ENCODE measurements at places on chromosomes 2 and 18. TPM values are rescaled to one million over a fixed set of nuclear protein-coding genes. Genes with fewer than 3 reads are reported as not detected.

The MBP gene
- 41.2 TPM for total RNA-seq

The RAB3GAP1 gene
- 28.5 TPM for total RNA-seq

The CYS1 gene
- not detected for total RNA-seq

The PROM2 gene
- not detected for total RNA-seq

DNA sequence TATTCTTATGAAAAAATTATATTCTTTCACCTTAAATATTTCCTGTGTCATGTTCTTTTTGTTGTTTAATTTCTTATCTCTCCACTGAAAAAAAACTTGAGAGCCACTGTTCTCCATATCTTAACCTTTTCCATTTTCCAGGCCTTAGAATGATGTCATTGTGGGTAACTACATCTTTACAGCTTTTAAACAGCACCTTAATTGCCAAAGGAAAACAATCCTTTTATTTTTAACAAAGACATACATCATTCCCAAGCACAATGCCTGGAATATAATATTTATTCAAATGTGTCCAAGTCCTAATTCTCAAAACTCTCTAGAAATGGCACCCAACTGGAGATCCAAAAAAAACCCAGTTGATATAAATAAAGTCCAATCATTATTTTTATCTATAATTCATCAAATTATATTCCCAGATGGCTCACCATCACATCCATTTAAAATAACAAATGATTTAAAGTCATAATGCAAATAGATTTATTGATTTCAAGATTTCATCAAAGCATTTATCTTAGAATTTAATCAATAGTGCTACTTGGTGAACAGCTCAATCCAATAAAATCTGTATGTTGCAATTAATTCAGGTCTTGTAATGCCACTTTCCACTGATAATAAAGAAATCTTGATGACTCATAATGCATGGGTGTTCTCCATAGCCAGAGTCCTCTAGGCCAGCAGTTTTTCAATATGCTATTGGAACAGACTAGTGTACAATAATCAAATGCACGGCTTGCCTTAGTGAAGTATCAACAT is 107.1 kb upstream of the MAPRE2 start:
- no peaks in the 10 kb centered on the region for H3K36me3 ChIP-seq
- H3K4me1 ChIP-seq: no peaks in the 10 kb centered on the region
- no peak overlapping the region for H3K4me3 ChIP-seq
- DNase-seq: no peak

DNA sequence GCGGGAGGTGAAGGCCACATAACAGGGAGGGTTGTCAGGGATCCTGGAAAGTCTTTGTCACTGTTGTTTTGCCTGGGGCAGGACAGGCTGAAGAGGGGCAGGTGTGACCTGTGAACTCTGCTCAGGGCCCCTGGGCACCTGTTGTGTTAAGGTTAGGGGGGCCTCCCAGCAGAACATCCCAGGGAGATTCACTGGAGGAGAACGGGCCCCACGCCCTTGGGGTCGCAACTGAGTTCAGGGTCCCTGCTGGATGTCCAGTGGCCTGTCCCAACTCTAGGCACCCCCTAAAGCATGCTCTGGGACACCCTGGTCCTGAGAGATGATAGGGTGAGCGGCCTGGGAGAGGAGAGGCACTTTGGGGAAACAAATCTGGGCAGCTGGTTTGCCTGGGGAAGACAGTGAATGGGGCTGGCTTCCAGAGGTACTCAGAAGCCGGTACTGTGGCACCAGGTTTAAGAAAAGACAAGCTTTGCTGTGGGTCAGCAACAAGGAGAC is 22.9 kb downstream of the GPR35 start:
- no peak overlapping the region for H3K27ac ChIP-seq
- H3K4me3 ChIP-seq: no peak overlapping the region
- peaks cover 20% of the 10 kb centered on the region for H3K27me3 ChIP-seq

- H3K4me3 ChIP-seq: no peak overlapping the region
- H3K27me3 ChIP-seq: no peaks in the 10 kb centered on the region
- DNase-seq: no peak
- peaks cover 10% of the 10 kb centered on the region for H3K36me3 ChIP-seq
Measured at GRCh38 chr2:72544554-72544953, 281.3 kb downstream of the EXOC6B start.

DNA sequence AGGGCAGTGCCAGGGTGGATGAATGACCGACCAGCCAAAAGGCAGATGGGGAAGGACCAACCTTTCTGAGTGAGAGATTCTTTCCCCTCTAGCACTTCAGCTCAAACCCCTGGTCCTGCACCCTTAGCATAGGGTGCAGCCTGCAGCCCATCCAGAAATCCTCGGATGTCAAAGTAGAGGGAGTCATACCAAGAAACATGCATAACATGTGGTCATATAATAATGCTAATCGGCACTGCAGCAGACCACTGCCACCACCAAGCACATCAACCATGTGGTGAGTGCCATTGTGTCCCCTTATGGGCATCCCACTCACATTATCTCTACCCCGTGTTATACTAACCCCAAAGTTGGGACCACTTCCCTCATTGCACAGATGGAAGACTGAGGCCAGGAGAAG is 17.7 kb downstream of the ATOH8 start:
- peaks cover 41% of the 10 kb centered on the region for H3K27me3 ChIP-seq
- H3K36me3 ChIP-seq: no peaks in the 10 kb centered on the region
- DNase-seq: no peak
- no peak overlapping the region for H3K27ac ChIP-seq

DNA sequence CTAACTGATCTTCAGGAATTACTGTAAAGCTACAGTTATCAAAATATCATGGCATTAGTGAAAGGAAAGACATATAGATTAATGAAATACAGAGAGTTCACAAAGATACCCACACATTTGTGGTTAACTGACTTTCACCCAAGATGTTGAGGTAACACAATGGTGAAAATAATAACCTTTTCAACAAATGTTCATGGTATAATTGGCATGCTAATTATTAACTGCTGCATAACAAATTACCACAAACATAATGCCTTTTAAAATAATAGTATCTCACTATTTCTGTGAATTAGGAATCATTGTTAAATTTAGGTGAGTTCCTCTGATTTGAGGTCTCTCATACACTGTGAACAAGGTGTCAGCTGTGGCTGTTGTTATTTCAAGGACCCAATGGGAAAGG is 1493.1 kb upstream of the ACVR2A start:
- H3K4me1 ChIP-seq: no peaks in the 10 kb centered on the region
- DNase-seq: no peak
- H3K4me3 ChIP-seq: no peak overlapping the region
- no peaks in the 10 kb centered on the region for H3K36me3 ChIP-seq
- no peaks in the 10 kb centered on the region for H3K27me3 ChIP-seq

DNA sequence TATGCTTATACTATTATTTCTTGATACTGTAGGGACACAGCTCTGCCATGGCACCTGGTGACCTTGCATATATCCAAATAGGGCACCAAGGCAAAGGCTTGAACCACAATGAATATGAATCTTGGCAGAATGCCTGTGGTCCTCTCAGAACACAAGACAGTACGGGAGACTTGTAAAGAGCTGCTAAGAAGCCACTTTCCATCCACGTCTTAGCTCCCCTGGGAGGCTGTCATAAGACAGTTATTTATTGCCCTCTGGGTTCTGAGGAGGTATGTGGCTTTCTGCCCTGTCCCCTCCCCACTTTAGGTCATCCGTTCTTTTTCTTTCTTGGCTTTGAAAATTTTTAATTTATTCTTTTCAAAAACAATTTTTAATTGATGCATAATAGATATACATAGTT is 29.8 kb upstream of the MRPL33 start:
- no peak for DNase-seq
- no peak overlapping the region for H3K4me3 ChIP-seq
- no peaks in the 10 kb centered on the region for H3K27me3 ChIP-seq
- H3K27ac ChIP-seq: no peak overlapping the region
- no peaks in the 10 kb centered on the region for H3K36me3 ChIP-seq
- H3K4me1 ChIP-seq: no peaks in the 10 kb centered on the region

GRCh38 chr2:136246086-136246669 is 128.2 kb upstream of the CXCR4 start:
- H3K27ac ChIP-seq: no peak overlapping the region
- DNase-seq: no peak
- no peak overlapping the region for H3K4me3 ChIP-seq
- peaks cover 22% of the 10 kb centered on the region for H3K4me1 ChIP-seq

DNA sequence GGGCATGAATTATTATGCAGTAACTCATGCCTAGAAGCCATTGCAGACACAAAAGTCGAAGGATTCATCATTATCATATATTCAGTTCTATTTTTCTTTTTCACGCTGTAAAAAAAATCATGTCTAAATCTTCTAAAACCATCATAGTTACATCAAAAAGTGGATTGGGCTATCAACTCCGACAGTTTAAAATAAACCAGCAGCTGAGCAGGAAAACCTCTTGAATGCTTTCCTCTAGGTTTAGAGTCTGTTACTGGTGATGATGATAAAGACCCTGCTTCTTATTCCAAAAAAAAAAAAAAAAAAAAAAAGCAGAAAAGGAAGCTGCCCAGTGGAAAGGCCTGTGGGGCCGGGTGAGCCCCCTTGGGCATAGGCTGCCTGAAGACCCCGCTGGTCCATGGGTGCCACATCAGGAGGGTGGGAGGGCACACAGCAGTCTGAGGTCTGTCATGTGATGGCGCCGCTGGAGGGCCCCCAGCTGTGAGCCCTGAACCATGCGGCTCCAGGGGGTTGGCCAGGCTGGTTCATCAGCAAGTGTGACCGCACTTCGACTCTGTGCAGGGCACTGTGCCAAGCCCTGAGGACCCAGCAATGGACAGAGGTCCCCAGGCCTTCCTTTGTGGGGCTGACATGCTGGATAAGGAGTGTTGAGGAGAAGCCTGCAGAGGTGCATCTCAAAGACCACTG is 199.6 kb downstream of the EIPR1 start:
- no peaks in the 10 kb centered on the region for H3K4me1 ChIP-seq
- H3K27me3 ChIP-seq: no peaks in the 10 kb centered on the region
- peaks cover 6% of the 10 kb centered on the region for H3K36me3 ChIP-seq
- no peak overlapping the region for H3K4me3 ChIP-seq
- DNase-seq: no peak
- no peak overlapping the region for H3K27ac ChIP-seq

DNA sequence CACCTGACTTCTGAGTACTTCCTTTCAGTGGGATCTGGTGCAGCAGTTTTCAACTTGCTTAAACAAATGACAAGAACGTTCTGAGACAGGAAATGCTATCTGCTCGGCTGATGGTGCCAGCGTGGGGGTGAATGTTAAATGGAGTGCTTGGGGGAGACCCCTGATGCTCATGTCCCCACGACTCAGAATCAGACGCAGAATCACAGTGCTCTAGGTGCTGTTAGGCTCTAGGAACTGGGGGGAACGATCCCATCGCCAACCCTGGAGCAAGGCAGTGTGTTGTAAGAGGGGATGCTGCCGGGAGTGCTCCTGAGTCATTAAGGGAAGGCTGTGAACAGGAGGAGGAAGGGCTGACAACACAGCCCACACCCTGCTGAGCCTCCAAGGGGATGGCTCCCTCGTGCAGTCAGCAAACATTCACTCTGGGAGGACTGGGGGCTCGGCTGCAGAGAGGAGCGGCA is 34.1 kb upstream of the KCNF1 start:
- H3K27me3 ChIP-seq: peaks cover 7% of the 10 kb centered on the region
- peaks cover 14% of the 10 kb centered on the region for H3K4me1 ChIP-seq
- no peak overlapping the region for H3K27ac ChIP-seq
- no peaks in the 10 kb centered on the region for H3K36me3 ChIP-seq

- H3K4me1 ChIP-seq: peaks cover 11% of the 10 kb centered on the region
- peak; percentile 14 for DNase-seq
- H3K27me3 ChIP-seq: peaks cover 7% of the 10 kb centered on the region
- peak overlapping the region; percentile 87 for H3K4me3 ChIP-seq
- H3K27ac ChIP-seq: peak overlapping the region; percentile 76
- H3K36me3 ChIP-seq: no peaks in the 10 kb centered on the region
Measured at GRCh38 chr2:69741229-69741574, 732 bp upstream of the ANXA4 start.

Data from activated naive CD8-positive, alpha-beta T cell treated with anti-CD3 and anti-CD28 coated beads for 36 hours (primary cell).